Activated CD4-positive, alpha-beta T cell treated with anti-CD3 and anti-CD28 coated beads, Interleukin-2, Interleukin-6, amounts not matched to agents 100 ng/mL and 50 ng/mL, durations not matched to agents 16 hours and 8 hours (primary cell): ENCODE measurements at places on chromosomes 7 and 10.

DNA sequence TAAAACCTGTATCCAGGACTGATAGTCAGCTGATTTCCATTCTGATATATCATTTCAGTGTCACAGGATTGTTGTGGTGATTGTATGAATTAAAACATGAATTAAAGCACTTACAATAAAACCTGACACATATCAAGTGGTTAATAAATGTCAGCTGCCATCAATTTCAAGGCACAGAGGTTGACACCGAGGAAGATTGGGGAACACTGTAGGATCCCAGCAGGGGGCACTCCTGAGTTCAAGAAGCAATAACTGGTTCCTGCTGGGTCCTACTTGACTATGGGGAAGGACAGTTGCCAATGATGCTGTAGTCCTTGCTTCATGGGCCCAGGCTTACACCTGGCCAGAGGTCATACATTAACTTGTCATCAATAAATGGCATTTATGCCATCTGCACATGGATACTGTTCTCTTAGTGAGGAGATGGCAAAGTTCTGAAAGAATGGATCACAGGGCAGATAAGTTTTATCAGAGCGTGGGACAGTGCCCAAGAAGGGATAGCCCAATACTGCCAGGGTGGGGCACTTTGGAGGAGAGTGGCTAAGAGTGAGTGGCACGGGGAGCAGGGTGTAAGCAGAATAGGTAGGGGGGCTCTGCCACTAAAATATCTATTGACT lies 24.1 kb downstream of the FZD1 start:
- DNase-seq: peak; percentile 25

DNA sequence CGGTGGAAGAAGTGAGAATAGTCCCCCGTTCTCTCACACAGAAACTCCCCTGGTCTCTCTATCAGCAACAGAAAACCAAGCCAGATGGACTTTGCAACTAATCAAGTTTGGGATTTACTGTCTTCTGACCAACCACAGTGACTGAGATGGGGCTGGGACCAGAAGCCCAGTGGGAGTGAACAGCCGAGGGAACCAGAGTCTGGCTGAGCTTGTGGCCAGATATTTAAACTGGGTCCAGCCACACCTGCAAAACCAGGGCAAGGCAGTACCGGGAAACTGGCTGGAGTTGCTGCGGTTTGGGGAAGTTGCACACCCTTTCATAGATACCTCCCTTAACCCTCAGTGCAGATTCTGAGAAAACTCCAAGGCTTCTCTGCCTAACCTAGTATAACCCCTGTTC lies 6.0 kb downstream of the GSTK1 start:
- no peak for DNase-seq

GRCh38 chr10:128022261-128023196 lies 103.7 kb downstream of the MKI67 start:
- DNase-seq: no peak

DNA sequence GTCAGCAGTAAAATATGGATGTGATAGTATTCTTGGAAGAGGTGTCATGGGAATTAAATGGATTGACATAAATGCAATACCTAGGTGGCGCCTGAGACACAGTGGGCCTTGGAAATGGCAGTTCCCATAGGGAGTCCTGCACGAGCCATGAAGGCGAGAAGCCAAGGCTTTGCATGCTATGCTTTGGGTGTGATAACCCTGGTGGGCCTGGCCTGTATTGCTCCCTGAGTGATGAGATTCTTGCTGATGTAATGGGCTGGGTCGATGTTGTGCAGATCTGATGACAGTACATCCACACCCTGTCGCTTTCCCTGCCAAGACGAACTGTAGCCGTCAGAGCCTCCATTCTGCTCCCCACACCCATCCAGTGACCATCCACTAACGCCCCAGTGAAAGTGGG lies 46.4 kb downstream of the CREB5 start:
- no peak for DNase-seq

- no peak for DNase-seq
These were observed 230.9 kb downstream of the PARD3 start for GRCh38 chr10:34584164-34584563.

DNA sequence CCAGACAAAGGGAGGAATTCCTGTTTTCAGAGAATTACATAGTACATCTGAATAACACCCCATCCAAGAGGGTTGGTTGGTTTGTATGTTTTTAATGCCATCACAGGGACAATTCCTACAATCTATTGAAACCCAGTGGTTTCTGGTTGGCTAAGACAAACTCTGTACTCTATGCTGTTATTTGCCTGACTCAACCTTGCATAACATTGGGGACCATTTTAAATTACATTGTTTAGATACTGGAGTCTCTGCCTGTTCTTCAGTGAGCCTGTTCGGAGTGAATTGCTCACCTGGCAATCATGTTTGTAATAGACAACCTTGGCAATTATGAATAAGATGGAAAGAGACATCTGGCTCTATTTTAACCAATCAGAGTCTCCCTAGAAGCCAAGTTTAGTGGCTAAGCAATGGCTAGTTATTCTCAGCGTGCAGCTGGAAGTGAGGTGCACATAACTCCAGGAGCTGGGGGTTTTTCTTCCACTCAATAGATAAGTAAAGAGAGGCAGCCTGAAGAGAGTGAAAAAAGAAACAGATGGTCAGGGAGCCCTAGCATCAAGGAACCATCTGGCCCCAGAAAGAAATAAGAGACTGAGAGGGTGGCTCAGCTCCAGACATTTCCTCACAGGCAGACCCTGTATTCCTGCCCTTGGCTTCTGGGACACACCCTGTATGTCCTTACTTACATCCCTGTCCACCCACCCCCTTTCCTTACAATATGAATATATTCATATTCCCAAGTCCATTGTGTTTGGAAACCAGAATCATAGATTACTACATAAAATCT lies 21.2 kb upstream of the SLC35G1 start:
- no peak for DNase-seq

GRCh38 chr10:113061054-113061430 lies 111.0 kb downstream of the TCF7L2 start:
- no peak for DNase-seq

DNA sequence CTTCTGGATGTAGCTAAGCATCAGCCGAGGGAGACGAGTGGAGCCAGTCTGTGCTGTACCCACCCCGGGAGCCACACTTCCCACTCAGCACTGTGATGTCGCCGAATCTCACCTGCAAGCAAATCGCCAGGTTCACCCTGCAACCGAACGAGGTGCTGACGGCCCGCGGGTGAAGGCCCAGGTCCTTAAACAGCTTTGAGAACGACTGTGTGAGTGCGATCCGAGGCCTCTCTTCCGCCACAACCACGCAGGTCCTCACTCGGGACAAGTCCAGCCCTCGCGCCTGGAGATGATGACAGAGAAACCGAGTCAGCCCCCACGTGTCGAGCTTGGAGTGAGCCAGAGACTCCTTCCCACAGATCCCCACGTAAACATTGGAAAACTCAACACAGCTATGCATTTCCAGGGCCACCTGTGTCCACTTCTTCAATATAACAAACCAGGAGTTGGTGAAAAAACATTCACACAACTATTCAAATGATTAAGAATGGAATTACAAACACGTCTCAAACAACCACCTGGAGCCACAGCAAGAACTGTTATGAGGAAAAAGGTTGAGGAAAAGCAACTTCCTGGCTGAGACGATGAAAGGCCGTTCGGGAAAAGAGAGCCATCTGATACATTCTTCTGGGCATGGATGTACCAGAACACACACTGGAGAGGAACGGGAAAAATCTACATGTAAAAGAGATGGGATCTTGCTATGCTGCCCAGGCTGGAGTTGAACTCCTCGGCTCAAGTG lies 191.8 kb downstream of the ZMYND11 start:
- no peak for DNase-seq

DNA sequence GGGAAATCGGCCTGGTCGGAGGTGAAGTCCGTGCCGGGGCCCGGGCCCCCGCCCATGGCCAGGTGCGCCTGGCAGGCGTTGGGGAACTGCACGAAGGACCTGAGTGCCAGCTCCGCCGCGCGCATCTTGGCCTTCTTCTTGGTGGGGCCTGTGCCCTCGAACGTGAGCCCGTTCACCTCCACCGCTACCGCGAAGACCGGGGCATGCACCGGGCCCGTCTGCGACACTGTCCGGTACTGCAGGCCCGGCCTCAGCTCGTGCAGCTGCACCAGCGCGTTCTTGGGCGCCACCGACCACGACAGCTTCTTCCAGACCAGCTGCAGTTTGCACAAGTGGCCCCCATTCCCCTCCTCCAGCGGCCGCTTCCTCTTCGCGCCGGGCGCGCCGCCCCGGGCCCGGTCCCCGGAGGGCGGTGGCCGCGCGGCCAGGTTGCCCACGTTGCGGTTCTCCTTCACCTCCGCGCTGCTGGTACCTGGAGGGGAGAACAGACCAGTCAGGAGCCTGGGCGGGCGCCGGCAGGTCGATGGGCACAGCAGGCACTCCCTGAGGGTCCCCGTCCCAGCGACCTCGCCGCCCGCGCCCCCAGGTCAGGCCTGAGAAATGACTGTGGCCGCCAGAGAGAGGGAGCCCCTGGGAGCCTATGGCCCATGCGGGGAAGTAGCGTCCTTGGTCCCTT lies 307.4 kb downstream of the WDR37 start:
- no peak for DNase-seq

DNA sequence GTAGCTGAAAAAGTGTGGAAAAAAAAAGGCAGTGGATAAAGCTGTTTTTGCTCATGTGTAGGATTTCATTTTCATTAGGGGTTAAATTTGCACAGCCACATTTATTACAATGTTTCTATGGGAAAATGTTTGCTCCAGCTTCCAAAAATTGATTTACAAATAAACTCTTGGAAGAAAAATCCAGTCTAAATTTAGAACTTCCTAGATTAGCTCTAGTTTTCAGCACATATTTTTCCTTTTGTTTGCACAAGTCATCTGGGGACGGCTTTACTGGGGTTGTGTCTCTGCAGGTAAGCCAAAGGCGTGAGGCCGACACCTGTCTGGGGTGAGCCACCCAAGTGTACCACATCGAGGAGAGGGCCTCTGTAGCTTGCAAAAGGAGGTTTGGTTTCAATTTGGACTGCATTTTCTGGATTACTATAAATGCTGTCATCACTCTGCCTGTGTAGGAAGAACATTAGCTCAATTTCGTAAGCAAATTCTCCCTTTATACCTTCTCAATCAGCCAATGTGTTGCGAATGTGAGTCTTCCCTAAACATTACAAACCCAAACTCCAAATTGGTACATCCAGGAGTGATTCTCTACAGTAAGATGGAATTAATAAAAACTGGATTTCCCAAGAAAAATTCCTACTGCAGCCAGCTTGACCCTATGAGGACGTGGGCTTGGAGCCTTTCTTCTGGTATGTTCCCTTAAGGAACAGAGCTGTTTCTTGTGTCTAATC lies 89.5 kb upstream of the ZNF438 start:
- no peak for DNase-seq

DNA sequence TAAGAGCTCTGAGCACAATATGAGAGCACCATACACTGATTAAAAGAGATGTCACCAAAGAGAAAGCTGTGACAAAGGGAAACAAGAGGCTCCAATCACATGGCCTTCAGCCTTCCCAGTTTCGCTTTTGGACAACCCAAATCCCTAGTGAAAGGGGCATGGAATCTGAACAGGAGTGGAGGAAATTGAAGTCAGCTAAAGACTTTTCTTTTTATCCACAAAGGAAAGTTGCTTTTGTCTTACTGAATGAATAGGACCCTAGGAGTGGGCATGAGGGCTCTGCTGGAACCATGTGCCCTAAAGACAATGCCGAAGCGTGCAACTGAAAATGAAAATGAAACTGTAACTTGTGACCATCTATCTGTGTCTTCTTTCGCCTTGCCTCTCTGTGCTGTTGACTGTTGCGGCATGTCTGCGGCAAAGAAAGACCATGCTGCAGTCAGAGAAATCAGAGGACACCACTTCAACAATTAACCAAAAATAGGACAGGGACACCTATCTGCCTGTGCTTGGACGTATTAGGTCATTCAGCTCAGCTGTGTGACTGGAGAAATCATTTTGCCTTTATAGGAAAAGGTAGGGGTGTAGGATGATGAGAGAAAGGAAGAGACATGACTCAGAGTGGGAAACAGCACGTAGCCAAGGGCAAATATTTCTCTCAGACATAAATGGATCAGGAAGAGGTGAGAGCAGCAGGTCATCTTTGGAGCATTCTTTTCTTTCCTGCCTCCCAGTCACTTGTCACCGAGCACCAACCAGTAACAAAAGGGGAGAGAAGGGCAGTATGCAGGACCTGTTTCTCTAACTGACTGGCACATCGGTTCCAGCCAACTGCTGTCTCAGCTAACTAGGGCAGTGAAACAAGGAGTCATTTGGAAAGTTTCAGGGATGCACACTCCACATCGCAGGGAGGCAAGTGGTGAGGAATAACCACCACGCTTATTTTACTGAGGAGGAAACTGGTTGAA lies 12.3 kb downstream of the CAV2 start:
- DNase-seq: peak; percentile 36

DNA sequence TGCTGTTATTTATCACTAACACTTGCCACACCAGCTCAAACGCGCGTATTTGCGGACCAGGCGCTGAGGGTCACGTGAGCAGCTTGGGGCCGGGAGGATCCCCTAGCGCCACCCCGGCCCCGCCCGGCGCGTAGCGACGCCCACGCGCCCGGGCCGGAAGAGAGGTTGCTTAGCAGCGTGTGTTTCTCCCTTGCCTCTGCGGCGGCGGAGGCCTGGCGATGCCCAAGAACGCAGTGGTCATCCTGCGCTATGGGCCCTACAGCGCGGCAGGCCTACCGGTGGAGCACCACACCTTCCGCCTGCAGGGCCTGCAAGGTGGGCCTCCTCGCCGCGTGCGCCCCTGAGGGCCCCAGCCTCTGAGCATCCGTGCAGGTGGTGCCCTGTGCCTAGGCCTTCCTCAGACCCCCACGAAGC lies at the start of gene C10orf53:
Gene C10orf53 (plus strand): TSS at position 172 of the 414 bp plus-strand sequence. CDS start 47 bp downstream, at position 219.
- DNase-seq: peak; percentile 47

GRCh38 chr10:33334805-33335550 lies 511 bp upstream of the NRP1 start:
- DNase-seq: peak; percentile 34

DNA sequence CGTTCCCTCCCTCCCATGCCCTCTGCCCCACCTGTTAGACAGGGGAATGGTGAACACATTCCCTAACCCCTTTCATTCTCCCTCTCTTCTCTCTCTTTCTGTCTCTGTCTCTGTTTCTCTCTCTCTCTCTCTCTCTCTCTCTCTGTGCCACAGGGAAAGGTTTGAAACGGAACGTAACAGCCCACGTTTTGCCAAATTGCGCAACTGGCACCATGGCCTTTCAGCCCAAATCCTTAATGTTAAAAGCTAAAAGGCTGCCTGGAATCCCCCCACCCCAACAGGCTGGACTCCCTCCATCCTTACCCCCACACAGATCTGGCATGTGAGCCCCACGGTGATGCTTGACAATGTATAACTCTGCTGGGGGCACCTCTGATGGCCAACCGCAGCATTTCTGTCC lies 30.8 kb downstream of the LDB3 start:
- DNase-seq: no peak

GRCh38 chr10:71939861-71940474 lies 24.2 kb upstream of the CHST3 start:
- DNase-seq: peak; percentile 77

DNA sequence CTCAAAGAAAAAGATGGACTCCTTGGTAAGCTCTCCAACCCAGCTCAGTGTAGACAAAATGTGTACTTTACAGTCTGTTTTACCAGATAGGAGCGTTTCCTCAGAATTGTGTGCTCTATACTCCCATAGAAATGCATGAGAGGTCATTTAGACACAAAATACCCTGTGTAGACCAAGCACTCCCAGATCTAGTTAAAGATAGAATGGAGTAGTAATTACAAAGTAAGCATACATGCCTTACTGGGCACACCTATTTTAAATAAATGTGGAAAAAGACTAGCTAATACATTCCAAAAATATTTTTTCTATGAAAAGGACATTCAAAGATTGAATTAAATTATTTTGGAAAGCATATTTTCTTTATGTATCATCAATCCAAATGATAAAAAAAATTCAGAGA lies 271.9 kb upstream of the DGKB start:
- DNase-seq: no peak
